ENCODE measurements at places on chromosomes 5 and 9.

DNA sequence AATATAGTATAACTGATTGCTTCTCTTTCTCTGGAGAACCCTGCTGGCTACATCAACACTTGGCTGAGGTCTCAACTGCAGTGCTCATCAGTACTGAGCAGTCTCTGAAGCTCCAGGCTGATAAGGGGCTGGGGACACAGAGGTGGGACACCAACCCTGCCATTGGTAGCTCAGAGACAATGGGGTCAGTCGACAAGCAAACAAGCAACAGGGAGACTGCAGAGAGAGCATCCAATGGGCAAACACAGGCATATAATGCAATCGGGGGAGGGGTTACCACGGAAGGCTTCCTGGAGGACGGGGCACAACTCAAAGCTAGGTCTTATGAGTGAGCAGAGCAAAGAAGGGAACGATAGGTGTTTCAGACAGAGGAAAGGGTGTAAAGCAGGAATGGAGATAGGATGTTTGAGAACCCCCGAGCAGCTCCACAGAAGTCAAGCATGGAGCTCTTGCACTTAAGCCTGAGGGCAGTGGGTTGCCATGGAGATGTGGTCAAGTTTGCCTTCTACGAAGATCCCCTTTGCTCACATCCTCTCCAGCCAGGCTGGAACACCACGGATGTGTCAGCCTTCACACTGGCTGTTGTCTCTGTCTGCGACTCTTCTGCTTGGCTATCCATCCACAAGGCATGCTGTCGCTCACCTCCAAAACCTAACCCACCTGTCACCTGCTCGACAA is 21.5 kb upstream of the AKNA start:
- DNase-seq = no peak

- DNase-seq = no peak
These were observed 135.5 kb upstream of the PRLR start for GRCh38 chr5:35365758-35366157.

GRCh38 chr9:112279501-112279900 is 53.9 kb downstream of the PTBP3 start:
- no peak for DNase-seq

GRCh38 chr9:131015112-131015511 is 6.1 kb downstream of the LAMC3 start:
- no peak for DNase-seq
